Activated T-cell treated with anti-CD3 and anti-CD28 coated beads for 24 hours (primary cell): ENCODE measurements at places on chromosomes 2 and 18.
A peak's percentile ranks its signal among the peaks of the same experiment; 100 is the strongest.

DNA sequence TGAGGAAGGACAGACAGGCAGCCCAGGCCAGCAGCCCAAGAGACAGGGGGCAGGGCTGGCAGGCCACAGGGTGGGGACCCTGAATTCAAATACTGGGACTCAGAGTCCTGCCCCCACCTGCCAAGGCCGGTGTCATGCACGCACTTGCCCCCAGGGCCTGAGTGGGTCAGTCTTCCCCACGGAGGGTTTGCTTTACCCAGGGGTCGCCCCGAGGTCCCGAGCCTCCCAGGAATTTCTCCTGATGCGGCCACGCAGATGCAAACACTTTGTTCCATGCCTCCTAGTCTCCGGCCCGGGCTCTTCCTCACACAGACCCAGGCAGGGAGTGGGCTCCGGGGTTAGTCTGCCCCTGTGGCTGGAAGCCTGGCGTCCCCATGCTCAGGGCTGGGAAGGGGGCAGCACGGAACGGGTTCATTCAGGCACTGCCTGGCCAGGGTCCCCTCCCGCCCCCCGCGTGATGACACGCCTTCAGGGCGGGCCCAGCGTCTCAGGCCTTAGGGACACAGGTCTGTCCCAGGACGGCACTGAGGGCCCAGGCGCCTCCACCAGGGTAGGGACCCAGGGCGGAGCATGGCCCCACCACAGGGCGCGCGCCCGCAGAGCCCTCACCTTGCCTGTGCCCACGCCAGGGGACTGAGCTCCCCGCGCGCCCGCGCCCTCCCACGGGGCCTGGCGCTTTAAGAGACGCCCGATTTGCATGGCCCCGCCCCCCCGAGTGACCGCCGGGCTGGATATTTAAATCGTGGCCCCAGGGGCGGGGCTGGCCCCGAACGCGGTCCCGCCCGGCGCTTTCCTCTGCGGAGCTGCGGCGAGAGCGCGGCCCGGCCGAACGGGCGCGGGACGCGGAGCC, at the start of gene SNED1:
Gene SNED1, plus strand, starts transcription at position 763 of the 850 bp plus-strand sequence. CDS start 220 bp downstream, outside the sequence.
- DNase-seq: peak; percentile 37

GRCh38 chr2:235157746-235158482, 206.1 kb downstream of the SH3BP4 start:
- no peak for DNase-seq

DNA sequence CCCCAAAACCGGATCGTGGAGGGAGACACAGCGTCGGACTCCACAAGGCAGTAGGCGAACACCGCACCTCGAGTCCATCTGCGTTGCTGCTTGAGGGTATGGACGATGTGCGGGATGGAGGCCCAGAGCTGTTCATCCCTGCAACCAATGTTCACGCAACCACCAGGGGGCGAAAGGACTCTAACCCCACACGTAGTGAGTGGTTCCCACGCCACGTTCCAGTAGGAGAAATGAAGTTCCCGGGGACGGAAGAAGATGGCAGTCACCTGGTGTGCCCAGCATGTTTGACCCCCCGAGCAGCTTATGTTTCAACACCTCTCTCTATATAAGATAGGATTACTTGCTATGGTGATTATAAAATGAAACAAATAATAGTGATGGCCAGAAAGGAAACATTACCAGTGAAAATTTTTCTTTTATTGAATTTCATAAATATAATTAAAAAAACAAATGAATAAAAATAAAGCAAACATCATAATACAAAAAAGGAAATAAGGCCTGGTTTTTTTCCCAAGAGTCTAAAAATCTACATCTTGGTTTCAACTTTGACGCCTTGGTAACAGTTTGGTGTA, 184.3 kb downstream of the SH3BP4 start:
- peak; percentile 33 for DNase-seq

- DNase-seq: no peak
Measured at GRCh38 chr2:241070361-241070760, 31.7 kb downstream of the MTERF4 start.

- no peak for DNase-seq
Measured at GRCh38 chr2:222526480-222527277, 102.3 kb downstream of the SGPP2 start.

- no peak for DNase-seq
Measured at GRCh38 chr2:58521803-58522554, 280.9 kb upstream of the FANCL start.

DNA sequence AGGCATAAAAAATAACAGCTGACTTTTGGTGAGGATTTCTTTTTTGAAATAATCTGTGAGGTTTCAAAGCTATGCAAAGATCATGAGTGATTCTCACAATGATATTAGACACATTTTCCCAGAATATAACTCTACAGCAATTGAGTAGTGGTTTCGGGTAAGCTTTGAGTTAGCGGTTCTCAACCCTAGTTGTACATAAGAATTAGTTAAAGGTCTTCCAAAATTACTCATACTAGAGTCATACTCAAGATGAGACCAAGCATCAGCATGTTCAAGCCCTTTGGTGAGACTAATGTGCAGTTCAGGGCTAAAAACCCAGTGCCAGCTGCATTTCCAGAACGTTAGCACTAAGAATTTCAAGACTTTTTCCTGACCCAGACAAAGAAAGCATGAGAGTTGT, 31.1 kb downstream of the DSG4 start:
- DNase-seq: no peak

- no peak for DNase-seq
Measured at GRCh38 chr2:43265421-43265820, 39.0 kb upstream of the ZFP36L2 start.

DNA sequence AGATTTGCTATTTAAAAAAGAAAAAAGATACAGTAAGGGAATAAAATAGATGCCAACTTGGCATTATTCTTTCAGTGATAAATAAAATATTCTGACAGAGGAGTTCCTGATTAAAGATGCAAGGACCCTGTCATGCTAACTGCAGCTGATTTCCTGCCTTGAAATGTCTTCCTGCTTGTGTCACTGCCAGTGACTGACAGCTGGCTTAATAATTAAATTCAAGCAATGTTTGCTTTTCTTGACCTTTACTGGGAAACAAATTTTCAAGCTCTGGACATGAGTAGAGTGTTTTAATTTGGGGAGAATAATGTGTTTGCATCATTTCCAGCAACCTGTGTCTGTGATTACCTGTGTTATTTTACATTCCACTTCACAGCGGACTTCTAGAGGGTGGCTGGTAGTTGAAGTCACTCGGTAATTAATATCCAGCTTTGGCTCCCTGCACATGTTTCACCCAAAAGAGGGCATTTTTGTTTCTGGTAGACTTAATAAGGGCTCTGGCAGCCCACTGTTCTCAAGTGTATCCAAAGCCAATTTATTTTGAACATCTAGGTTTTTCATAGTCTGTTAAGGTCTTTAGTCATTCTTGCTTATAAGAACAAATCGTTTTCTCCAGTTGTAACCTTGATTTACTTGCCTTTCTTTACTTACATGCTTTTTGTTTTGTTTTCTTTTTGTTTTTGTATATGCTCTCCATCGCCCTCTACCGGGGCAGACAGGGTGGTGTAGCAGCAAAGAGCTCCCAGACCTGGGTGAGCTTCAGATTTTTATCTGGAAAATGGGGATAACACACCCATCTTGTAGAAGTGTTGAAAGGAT, 48.5 kb upstream of the PROKR1 start:
- DNase-seq: peak; percentile 22

- no peak for DNase-seq
Measured at GRCh38 chr2:237995036-237995435, 28.2 kb downstream of the UBE2F start.

GRCh38 chr2:22904126-22904684, 480.8 kb upstream of the KLHL29 start:
- no peak for DNase-seq

DNA sequence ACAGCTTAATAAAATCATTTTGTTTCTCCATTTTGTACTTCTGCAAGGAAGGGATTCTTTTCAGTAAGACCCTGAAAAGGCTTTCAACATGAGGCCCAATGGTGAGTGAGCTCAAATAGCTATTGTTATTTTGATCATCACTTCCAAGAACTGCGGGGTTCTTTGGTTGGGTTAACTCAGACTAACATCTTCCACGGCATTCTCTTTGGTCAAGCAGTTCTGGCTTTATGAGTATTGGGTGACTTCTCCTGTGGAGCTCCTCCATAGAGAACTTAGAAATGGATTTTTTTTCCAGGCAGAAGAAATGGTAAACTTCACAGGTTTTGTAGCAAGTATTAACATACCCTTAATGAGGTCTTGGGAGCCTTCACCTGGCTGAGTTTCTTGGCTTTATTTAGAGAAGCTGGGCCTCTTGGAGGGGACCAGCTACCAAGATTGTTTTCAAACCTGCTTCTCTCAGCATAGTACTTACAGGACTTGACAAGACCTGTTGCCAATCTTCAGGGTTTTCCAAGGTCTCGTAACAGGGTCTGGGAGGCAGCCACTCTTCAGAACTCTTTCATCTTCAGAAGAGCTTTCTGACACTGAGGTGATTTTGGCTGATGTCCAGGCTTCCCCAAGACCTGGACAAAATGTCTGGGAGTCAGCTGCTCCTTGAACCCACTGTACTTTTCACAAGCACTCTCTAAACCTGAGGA, 353.2 kb upstream of the ETAA1 start:
- no peak for DNase-seq

GRCh38 chr2:34570266-34570872, 971.3 kb upstream of the FAM98A start:
- DNase-seq: no peak

- DNase-seq: no peak
Measured at GRCh38 chr2:106537047-106537446, 49.9 kb downstream of the CD8B2 start.

DNA sequence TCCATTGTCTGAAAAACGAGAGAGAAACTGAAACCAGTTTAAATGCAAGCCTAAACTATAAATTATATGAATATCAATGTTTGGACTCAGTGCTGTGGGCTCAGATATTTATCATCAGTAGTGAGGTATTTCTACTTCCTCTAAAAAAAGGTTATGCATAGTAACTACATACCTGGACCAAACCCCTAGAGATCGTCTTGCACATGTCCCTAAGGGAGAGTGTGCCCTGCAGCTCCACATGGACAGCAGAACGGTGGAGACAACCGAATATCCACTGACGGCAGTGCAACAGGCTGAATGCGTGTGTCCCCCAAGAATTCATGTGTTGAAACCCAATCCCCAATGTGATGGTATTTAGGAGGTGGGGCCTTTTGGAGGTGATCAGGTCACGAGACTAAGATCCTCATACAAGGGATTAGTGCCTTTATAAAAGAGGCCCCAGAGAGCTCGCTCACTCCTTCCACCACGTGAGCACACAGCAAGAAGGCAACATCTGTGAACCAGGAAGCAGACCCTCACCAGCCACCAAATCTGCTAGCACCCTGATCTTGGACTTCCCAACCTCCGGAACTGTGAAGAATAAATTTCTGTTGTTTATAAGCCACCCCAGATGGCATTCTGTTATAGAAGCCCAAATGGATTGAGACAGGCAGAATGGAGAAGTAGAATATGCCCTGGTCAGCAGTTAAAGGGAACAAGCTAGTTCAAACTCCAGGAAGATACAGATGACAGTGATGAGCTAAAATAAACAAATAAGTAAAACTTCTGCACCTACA, 208.4 kb downstream of the ANAPC1 start:
- no peak for DNase-seq

DNA sequence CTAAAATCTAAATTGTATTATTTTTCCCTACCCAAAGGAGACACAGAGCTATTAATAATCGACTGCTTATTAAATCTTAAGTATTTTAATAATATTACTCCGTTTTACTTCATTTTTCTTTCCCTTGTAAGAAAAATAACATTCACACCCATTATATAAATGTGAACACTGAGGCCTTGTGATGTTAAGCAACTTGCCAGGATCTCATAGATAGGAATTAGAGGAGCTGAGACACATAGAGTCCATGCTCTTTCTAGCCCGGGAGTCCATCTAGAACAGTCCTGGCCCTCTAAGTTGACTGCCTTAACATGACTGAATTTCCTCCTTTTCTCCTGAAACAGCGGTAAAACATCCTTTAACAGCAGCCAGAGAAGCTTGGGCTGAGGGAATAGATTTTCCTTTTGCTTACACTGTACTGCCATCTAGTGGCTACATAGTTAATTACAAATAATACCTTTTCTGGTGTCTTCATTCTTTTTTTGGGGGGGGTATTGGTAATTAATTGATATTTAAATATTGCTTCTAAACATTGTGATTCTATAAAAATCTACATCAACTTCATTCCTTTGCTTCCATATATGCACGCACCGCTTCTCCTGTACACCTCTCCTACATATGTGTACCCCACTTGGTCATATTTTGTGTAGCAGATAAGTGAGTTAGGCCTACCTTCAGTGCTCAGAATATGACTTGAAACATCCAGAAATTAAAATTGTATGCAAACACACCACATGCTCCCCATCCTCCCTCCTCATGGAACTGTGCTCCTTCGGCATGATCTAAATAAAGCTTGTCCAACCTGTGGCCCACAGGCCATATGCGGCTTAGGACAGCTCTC, 125.8 kb upstream of the HNMT start:
- no peak for DNase-seq

- no peak for DNase-seq
Measured at GRCh38 chr2:83874712-83875430, 584.2 kb downstream of the SUCLG1 start.

DNA sequence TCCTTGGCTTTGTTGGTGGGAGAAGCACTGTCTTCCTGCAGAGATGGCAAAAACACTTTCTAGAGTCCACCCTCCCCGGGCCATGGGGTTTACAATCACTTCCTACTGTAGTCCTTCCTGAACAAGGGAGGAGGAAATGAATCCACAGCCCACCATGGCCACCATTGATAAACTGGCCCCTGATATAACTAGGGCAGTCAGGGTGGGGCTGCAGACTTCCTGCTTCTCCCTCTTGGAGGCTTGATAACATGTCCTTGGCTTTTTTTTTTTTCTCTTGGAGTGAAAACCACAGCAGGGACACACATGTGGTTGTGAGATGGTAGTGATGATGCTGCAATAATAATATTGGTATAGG, 437.8 kb downstream of the ZNF521 start:
- DNase-seq: no peak

- peak; percentile 84 for DNase-seq
Measured at GRCh38 chr2:240565333-240566202, 2.7 kb upstream of the RNPEPL1 start.

- no peak for DNase-seq
Measured at GRCh38 chr2:84850471-84850870, 30.4 kb downstream of the TRABD2A start.

DNA sequence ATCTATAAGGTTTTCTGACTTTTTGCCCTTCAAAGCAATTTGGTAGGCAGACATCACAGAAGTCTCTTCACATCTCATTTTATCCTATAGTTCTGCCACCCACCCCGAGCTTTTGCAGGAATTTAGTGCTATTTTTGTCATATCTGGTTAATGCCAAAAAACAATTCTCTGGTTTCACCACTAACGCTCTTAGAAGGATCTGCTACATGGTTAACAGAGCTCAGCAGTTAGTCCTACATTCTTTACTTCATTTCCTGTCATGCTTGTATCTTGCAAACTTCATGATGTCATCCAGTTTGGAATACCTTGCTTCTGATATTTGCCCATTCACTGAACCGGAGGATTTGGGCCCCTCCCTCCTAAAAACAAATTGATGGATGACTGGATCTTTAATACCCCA, 116.8 kb upstream of the SERPINE2 start:
- DNase-seq: no peak

DNA sequence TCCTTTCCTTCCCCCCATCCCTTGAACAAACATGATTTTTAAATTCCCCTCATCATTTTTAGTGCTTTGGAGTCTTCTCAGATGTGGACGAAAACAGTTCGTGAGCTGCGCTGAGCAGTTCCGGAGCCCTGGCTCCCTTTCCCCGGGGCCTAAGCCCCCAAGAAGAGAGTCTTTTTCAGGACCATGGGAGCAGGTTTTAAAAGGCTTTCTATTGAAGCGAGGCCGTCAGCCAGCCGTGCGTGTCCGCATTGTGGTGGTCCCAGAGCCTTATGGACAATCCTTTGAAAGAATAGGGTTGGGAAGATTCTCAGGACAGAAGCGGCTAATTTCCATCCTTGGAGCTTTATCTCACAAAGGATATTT, 290.7 kb downstream of the SOX11 start:
- no peak for DNase-seq
